Naive thymus-derived CD4-positive, alpha-beta T cell (primary cell): ENCODE measurements at places on chromosomes 3 and 15.

DNA sequence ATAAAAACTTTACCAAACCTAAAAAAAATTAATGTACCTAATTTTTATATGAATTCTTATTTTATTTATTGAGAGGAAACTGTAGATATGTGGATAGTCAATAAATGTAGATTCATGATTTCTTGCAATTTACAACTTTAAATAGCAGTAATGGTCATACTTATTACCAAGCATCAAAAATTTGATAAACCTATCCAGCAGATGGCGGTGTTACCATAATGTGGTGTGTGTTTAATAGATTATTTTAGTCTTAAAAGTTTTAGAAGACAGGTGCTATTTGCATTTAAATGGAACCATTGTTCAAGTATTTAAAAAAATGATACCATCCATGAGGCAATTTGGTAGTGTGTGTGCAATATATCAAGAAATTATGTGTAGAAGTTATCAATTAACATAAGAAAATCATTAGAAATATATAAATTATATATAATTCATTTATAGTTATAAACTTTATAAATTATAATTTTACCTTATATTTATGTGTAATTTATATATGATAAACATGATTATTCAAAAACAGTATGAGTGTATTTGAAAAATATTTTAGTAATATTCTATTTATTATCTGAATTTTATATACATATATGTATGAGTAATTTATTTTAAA, 176.0 kb upstream of the BCHE start:
- DNase-seq: no peak

- DNase-seq: no peak
Observed at GRCh38 chr3:183489455-183490210, 61.2 kb upstream of the MCF2L2 start.

GRCh38 chr15:57320631-57321220, 55.6 kb upstream of the CGNL1 start:
- no peak for DNase-seq

DNA sequence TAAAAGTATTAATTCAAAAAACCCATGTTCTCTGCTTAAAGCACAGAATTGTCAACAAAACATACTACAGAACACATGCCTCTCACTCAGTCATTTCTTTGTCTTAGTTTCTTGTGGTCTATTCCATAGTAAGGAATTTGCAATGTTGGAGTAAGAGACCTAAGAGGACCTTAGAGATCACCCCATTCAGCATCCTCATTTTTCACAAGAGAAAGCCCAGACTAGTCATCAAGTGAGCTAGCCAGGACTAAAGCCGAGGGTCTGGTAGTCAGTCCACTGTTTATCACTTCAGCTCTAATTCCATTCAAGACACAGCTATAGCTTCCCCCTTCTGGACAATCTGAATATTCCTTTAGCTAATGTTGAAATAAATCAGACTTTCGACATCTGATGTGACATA, 601.1 kb downstream of the FHIT start:
- DNase-seq: no peak

- no peak for DNase-seq
Observed at GRCh38 chr15:84797212-84797611, 19.9 kb upstream of the ALPK3 start.
